Hypothalamus (tissue), 51 donors: ENCODE measurements at places on chromosomes 6 and 20.

- DNase-seq = peak; percentile 5
Measured at GRCh38 chr6:139323511-139324300, 31.9 kb upstream of the TXLNB start.

DNA sequence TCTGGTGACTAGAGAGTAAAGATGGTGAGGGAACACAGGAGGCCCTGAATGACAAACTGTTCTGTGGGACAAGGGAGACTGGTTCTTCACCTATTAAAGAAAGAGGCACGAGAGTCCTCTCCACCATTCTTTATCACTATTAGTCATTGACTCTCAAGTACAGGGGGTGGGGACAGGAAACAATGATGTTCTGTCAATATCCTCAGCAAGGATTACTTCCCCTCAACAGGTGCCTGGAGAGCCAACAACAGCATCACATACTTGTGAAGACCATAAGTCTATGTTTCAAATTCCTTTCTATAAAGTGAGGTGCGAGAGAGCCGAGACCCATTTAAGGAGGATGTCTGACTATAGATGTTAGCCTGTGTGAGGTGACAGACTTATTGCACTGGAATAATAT is 72.4 kb upstream of the TBC1D7 start:
- no peak for DNase-seq

GRCh38 chr6:87115402-87116135 is 20.7 kb upstream of the CGA start:
- no peak for DNase-seq

DNA sequence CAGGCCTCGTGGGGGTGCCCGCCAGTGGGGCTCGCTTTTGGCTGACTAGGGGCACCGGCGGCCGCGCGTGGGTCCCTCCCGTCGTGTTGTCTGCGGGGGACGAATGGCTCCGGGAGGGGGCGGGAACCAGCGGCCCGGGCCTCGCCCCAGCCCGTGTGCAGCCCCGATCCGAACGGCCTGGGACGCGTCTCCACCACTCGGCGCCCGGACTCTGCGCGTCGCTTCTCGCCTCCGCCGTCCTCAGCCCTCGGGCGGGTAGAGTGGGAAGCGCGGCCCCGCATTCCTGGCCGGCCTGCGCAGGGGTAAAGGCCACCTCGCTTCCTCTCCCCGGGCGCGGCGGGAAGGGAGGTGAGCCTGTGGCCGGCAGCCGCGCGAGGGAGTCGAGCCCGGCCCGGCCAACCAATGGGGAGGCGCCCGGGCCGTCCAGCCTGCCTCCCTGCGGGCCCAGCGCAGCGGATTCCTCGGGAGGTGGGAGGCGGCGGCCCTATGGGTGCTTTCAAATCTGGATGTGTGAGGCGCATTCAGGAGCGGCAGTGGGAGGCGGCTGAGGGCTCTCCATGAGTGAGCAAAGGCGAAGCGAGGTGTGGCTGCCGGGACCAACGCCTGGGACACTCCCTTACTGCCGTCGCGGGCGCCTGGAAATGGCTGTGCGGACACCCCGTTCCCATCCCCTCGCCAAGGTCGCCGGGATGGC is 1.1 kb upstream of the ZBTB46 start:
- no peak for DNase-seq

DNA sequence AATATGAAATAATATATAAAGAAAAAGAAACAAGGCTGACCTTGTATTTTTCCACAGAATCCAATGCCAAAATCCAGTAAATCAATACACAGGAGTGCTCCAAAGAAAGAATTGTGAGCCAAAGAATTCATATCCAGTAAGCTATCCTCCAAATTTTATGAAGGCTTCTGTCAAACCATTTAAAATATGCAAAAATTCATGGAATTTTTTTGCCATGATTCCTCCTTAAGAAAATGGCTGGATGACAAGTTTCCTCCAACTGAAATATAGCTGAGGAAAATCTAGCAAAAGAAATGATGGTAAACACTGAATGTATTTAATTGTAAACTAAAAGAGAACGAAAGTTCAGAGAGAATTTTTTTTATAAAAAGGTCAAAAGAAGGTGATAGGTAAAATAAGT is 290.3 kb downstream of the UBE3D start:
- DNase-seq = no peak

DNA sequence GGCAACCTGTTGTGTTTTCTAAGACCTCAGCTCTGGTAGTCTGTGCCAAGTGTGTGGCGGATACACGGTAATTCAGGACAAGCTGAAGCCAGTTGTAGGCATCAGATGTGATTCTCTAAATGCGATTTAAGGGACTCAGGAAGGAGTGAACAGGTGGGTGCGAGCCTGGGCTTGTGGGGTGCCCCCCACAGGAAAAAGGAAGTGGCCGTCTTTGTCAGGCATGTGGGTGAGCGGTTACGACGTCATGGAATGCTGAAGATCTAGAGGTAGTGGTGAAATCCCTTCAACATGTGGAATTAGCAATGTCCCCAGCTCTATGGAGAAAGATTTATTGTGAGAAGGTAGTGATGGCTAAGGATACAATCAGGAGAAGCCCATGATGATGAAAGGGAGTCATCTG is 95.1 kb upstream of the EXOC2 start:
- no peak for DNase-seq

- no peak for DNase-seq
Measured at GRCh38 chr20:44051661-44052000, 135.4 kb downstream of the JPH2 start.

DNA sequence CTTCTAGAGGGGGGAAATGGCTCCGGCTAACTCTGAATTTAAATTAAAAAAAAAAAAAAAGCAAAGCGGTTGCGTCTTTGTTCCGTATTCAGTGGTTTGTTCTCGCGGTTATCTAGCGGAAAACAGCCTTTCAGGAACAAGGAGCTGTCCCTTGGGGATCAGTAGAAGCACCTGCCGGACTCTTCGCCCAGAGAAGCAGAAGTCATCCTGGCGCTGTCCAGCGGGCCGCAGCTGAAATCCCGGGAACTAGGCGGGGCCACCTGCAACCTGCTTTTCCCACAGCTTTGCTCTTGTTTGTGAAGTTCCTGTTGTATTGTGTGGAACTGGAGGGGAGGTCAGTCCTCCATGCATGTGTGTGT is 43.9 kb upstream of the GJE1 start:
- DNase-seq = no peak

DNA sequence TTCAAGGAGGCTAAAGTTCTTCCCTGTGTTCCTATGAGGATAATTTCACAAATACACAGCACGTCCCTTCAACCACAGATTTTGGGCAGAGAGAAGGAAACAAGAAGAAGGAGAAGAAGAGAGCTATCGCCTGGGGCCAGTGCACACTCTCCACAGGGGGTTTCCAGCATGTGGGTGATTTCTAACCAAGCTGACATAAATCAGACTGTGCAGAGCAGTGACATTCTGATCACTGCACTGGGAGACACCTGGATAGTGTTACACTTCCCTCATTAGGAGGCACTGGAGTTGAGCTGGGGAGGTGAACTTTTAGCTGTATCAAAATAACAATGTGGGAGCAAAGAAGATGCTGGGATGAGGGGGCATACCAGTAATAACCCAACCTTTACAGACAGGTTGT is 71.8 kb upstream of the CENPW start:
- DNase-seq = no peak

DNA sequence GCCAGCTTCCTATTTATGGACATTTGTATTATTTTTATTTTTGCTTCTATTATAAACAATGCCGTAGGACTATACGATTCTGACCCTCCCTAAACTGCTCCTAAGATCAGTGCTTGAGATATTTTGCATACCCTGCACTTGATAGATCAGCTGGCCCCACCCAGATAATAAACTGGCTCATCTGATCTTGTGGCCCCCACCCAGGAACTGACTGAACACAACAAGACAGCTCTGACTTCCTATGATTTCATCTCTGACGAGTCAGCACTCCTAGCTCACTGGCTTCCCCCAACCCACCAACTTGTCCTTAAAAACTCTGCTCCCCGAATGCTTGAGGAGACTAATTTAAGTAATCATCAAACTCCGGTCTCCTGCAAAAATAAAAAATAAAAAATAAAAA is 34.9 kb upstream of the TFAP2A start:
- DNase-seq = no peak

DNA sequence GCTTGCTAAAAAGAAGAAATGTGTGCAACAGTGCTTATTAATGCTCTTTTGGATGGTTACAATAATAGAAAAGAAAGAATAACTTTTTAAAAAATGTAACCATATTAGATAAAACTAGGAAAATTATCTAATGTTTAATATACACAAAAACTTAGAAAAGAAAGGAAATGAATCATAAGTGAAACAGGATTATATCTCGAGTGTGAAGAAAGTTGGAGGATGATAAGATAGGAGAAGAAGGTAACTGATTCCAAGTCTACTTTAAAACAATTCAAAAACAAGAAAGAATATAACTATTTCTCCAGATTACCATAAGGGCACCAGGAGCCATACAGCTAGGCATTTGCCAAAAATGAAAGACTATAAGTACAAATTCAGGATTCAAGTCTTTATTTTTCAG is 73.0 kb downstream of the PHIP start:
- DNase-seq = no peak

DNA sequence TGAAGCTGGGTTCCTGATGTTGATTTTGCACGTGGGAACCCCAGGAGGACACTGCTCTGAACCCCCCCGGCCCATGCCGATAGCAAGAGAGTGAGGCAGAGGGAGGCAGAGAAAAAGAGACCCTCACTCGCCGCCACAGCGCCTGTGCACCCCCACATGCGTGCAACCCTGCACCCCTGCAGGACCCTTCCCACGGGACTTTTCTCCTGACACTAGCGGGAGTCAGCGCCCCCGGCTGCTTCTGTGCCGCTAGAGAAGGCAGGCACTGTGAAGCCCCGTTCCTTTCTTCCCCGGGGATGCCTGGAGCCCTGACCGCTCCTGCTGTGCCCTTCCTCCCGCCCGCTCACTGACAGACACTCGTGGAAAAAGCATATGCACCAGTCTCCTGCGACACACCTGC is 67.4 kb downstream of the GMPR start:
- DNase-seq = no peak

GRCh38 chr20:37925265-37926165 is 22.6 kb downstream of the VSTM2L start:
- no peak for DNase-seq

DNA sequence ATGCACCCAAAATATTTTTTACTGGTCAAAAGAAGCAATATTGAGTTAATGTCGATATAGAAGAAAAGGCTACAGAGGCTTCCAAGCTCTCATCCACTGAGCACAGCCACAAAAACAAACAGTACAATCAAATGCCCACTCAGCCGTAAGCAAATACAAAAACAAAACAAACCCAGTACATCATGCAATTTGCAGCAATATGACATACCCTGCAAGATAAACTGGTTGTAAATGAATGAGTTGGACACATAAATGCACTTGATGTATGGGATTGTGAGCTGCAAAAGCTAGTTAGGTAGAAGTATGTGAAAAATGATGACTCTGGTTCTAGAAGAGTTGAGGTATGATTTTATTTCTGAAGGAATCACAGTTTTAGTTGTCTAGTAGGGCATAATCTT is 83.9 kb downstream of the SESN1 start:
- no peak for DNase-seq

GRCh38 chr6:154528310-154528915 is 17.9 kb upstream of the CNKSR3 start:
- no peak for DNase-seq

GRCh38 chr6:81697559-81697958 is 54.9 kb downstream of the TENT5A start:
- DNase-seq = no peak

DNA sequence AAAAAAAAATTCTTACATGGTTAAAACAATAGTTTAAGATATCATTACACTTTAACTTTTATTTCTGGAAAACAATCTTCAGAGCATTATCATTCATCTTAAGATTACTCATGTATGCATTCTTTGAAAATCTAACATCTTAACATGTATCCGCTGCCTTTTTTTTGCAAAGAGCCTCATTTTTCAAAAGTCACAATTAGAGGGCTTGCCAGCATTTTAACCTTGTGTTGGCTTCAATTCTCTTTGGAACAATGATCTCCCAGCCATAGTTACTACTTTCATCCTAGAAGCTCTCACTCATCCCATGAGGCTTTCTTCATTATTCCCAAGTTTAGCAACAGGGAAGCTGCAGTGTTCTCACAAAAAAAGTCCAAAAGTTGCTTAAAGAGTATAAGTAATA is 330.8 kb downstream of the BCKDHB start:
- no peak for DNase-seq

GRCh38 chr20:40393197-40394079 is 295.6 kb downstream of the MAFB start:
- no peak for DNase-seq

DNA sequence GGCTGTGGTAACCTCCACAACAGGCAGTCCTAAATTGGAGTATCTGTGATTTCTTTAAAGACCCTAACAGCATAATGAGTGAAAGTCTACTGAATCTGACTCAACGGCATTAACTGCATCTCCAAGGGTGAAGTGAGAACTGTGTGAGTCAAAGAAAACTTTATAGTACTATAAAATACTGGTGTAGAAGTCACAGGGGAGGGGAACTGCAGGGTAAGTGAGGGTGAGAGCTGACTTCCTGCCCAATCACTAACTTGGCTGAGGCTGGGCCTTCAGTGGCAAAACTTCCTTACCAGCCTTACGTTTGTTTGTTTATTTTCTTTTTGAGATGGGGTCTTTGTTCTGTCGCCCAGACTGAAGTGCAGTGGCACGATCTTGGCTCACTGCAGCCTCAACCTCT is 109.8 kb downstream of the PTPRK start:
- no peak for DNase-seq

DNA sequence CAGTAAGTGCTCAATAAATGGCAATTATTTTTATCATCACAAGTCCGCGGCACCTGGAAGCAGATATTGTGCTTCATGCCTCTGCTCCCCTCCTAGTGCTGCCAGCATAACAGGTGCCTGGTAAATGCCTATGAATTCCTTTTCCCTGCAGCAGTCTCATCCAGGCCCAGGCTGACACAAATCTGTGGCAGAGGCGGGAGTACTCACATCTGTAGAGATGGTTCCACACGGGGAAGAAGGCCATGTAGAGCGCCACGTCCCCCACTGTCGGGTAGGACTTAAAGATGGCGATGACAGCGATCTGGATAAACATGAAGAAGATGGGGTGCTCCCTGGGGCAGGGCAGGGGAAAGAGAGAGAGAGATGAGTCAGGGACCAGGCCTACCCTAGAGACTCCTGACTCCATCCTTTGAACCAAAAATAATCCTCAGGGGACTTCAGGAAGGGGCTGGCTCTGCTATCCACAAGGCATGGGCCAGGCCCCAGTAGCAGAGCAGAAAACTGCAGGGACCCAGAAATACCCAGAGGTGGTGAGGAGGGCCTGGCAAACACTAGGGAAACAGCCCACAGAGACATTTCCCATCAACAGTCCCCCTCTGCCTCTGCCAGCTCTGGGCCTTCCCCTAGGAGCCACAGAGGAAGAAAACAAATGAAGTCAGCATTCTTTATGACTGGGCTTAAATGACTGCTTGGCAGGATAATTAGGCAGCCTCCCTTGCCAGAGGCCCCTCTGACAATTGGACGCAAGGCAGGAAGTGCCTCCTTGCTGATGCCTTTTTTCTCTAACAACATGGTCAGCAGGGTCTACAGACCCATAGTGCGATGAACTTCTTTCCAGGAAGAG is 23.0 kb downstream of the MAP1LC3A start:
- no peak for DNase-seq

GRCh38 chr6:168715643-168716481 is 274.9 kb downstream of the SMOC2 start:
- DNase-seq = no peak

- peak; percentile 4 for DNase-seq
Measured at GRCh38 chr20:9617940-9618339, 103.5 kb downstream of the LAMP5 start.
